ENCODE measurements at places on chromosomes 16 and 17.

DNA sequence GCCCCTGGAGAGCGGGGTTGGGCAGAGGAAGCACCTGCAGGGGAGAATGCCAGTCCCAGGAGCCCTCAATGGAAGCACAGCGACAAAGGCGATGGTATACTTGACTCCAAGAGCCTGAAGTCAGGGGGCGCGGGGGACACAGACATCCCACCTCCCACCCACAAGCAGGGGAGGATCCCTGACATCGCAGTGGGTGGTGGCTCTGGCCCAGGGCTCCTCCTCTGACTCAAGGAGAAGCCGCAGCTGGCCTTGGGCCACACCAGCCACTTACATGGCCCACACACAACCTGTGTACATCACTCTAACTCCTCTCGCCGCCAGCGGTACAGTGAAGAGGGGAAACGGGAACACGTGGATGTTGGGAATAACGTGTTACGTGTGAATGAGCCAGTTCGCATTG lies 44.3 kb downstream of the FZD2 start:
- DNase-seq, result no peak

GRCh38 chr17:72125226-72125651 lies 4.4 kb downstream of the SOX9 start:
- DNase-seq, result no peak

DNA sequence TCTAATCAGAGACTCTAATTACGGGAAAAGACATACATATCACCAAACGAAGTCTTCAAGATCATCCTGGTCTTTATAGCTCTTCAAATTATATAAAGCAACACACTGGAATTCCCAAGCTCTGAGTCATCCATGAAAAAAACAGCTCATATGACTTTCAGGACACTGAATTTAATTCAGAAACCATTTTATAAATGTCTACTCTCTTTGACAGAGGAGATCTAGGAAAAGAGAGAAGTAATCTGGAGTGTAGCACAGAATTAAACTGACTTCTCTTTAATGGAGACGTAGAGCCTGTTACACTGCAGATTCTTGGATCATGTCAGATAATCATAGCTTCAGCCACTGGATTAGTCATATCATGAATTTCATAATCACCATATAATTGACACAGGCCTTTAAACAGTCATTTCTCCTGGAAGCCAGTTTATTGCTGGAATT lies 86.8 kb upstream of the WSB1 start:
- no peak for DNase-seq

GRCh38 chr16:11547118-11547916 lies 39.4 kb downstream of the LITAF start:
- DNase-seq, result no peak

Data from activated naive CD8-positive, alpha-beta T cell treated with anti-CD3 and anti-CD28 coated beads for 36 hours (primary cell).